NCI-H510A (cell line): ENCODE measurements at places on chromosomes 7 and 10.

DNA sequence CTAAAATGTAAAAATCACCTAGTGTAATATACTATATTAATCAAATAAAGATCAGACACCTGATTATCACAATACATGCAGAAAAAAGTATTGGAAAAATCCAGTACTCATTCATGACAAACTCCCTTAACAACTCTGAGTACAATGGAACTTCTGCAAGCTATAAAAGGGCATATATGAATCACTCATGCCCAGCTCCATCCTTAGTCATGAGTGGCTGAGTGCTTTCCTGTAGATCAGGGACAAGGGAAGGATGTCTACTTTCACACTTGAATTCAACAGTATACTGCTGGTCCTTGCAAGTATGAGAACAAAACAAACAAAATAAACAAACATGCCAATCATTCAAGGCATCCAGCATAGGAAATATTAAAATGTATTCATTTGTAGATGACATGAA, 116.5 kb downstream of the ADARB2 start:
- no peak for DNase-seq

DNA sequence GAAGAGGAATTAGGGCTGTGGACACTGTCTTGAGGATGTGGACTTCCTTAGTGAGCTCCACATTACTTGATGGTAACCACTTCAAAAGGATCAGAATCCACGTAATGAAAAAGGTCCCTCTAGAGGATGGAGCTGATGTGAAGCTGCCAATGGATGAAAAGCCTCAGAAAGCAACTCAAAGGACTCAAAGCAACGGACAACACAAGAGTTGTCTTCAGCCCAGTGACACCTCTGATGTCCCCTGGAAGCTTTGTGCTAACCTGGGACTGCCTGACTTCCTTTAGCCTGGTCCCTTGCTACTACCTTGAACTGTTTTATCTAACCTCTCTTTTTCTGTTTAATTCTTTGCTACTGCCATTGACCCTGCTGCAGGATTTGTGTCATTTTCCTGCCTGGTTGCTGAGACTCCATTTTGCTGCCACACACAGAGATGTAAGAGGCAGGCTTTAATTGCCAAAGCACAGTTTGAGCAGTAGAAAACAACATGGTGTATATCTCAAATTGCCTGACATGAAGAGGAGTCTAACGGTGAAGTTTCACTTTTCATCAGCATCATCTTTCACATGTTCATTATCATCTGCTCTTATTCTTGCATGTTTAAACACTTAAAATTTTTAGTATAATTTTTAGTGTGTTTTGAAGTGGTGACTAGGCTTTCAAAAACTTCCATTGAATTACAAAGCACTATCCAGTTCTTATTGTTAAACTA, 11.1 kb upstream of the SGCE start:
- DNase-seq = no peak

DNA sequence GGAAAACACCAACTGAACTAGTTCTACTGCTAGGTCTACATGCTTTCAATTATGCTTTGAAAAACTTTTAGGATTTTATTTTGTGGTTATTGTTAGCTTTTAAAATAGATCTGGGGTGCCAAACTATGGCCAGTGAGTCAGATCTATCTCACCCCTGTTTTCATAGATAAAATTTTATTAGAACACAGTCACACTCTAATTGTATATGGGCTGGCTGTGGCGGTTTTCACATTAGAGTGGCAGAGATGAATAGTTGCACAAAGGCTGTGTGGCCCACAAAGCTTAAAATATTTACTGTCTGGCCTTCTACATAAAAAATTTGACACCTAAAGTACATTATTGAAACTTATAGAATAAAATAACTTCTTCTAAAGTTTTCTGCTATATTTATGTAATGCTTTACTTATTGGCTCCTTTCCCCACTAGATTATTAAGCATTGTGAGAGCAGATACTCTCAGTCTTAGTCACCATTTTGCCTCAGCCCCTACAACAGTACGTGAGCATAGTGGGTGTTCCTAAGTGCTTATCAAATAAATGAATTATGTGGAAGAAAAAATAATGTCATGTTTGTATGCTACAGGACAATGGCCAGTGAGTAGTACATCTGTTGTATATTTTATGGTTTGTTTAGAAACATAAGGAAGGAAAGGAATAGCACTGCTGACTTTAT, 5.4 kb upstream of the SUV39H2 start:
- no peak for DNase-seq

GRCh38 chr7:91543646-91544045, 279.4 kb downstream of the FZD1 start:
- no peak for DNase-seq

DNA sequence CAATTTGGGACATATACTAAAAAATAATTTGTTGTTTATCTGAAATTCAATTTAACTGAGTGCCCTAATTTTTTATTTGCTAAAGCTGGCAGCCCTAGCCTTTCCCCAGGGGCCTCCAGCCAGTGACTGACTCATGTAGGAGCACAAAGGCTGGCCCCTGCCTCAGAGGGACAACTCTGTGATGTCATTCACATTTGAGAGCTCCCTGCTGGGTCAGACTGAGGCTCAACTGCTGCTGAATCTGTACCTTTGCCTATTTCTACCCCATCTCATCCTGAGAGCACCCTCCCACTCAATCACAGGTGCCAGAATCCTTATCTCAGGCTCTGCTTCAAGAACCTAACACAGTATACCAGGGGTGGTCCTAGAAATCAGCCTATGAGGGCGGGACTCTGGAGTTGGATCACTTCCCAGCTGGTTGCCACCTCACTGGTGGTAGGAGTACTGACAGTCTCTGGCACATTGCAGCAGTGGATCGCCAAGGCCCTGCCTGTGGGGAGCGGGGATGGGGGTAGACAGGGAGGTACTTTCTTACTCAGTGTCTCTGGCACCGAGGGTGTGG, 11.6 kb downstream of the GCK start:
- no peak for DNase-seq

- no peak for DNase-seq
Observed at GRCh38 chr7:129308047-129308446, 83.2 kb downstream of the AHCYL2 start.

DNA sequence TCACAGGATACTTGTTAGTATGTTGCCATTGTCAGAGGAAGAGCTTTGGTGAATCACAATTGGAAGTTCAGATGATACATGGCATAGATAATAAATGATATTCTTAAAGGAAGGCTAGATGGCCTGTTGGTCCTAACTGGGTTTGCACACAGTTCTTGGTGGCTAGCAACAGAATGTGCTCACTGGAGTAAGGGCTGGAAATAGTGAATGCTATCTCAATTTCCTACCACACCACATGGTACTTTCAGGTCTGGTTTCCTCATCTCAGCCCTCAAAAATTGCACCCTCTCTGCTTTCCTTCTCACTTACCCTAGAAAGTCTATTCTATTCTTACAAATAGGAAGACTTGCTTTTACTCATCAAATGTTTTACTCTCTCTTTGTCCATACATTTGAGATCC, 622.5 kb downstream of the ANKRD7 start:
- no peak for DNase-seq

DNA sequence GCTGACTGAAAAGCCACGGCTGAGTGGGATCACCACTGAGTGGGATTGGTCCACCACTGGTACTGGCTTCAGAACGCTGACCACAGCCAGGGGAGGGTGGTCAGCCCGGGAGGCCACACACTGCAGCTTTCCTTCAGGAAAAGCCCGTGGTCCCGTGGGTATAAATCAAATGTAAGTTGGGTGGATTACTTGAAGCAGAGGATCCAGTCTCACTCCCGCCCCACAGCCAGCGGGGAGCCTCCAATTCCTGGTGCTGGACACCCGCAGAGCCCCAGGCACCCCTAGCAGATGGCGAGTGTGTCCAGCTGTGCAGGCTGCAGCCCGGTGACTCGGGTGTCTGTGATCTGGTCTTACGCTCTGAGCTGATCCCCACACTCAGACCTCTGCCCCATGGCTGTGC, 231.1 kb upstream of the ZNF32 start:
- DNase-seq = no peak

GRCh38 chr10:126598009-126598408, 72.5 kb downstream of the C10orf90 start:
- DNase-seq = no peak

DNA sequence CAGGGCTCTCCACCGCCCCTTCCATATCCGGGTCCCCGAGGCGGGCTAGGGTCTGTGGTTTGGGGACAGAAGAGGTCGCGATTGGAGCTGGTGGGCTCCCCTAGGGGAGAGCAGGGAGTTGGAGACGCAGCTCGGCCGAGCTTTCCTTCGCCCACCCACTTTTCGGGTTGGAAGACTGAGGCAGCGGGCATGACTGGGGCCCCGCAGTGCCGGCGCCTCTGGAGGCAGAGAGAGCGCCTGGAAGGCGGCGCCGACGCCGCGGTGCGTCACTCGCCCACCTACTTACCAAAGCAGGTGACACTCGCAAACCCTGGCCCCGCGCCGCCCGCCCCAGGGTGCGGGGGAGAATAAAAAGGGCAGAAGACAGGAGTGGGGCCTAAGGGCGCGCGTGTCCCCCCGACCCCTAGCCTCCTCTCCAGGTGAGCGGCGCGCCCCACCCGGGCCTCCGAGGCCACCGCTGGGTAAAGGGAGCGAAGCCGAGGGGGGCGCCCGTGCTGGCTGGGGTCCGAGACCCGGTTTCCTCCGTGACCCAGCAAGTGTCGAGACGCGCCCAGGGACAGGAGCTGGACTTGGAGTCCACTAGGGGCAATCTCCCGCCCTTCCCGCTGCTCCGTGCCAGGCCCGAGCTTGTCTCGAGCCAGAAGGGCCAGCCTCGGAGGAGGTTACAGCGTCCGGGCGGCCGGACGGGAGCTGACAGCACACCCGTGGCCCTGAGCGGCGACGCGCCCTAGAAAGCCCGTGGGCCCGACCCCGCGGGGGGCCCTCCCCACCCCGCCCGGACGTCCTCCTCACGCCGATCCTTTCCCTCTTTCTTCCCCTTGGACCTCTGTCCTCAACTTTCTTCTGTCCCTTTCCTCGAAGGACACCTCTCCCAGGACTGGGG, 34.4 kb upstream of the GRID1 start:
- no peak for DNase-seq

- DNase-seq = no peak
Observed at GRCh38 chr7:157585113-157585861, 248.5 kb downstream of the DNAJB6 start.

DNA sequence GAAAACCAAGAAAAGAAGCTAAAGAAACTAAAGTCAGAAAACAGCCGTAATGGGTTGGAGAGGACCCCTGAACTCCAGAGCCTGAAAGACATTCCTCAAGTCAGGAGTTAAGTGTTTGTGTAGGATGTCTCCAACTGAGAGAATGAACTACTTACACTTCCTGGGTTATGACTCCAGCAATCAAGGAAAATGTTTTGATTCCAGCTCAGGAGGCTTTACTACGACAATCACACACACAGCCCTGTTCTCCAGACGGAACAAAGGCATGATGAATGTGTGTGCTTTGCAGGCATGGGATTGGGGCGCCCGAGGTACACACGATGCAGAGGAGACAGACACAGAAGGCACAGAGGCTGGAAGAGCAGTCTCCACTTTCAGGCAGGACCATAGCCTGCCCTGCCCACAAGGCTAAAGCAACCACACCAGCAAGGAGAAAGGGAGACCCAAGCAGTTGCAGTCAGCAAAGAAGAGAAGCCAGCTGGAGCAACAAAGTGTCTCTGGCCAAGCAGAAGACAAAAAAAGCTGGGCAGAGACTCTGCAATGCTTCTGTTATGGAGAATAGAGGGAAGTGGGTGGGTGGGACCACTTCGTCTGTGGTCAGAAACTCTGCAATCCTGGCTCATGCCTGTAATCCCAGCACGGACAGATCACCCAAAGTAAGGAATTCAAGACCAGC, 89.1 kb downstream of the GRB10 start:
- no peak for DNase-seq
